Stimulated activated CD8-positive, alpha-beta memory T cell treated with anti-CD3 and anti-CD28 coated beads, Interleukin-4, amount 100 ng/mL, for 4 hours (primary cell): ENCODE measurements at places on chromosomes 7 and 10.

DNA sequence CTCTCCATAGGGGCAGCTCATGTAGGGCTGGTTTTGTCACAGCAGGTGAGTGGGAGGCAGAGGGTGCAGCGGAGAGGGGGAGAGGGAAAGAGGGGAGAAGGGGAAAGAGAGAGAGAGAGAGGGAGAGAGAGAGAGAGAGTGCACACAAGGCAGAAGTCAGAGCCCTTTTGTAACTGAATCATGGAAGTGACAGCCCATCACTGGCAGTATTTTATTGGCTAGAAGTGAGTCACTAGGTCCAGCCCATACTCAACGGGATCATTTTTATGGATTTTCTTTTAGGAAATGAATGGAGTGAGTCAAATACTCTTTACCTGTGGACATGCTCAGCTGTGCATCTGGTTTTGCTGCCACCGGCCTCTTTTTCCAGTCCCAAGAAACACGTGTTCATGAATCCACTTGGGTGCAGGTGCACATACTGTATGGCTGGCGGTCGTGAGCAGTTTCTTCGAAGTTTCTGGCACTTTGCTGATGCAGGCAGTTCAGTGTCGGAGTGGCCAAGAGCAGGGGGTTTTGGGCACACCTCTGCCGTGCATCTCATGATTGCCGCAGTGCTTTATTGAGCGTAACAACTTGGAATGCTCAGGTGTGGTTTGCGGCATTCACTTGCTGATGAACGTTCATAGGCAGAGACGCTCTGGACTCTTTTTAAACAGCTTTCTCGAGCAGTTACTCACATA is 40.3 kb downstream of the DOCK1 start:
- no peak for DNase-seq

DNA sequence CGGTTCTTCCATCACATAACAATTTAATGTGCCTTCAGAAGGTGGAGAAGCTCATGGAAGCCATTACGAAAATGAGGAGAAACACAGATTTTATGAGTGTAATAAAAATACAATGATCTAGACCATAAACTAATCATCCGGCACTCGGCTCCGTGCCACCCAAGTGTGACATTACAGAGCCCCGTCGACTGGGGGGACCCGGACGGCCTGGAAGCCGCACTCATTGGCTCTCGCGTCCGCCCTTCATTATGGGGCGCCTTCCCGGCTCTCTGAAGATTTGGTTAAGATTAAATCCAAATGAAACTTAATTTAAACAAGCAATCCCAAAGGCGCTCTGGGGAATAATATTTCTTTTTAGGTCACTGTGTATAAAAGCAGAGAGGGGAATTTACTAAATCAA is 242.6 kb downstream of the DNAJB6 start:
- DNase-seq, result no peak

GRCh38 chr7:44403176-44403759 is 77.9 kb upstream of the CAMK2B start:
- no peak for DNase-seq

- no peak for DNase-seq
Observed at GRCh38 chr7:148802101-148802493, 82.0 kb downstream of the EZH2 start.
